Metanephros (tissue), 2 donors: ENCODE measurements at places on chromosomes 11 and 22. TPM values are rescaled to one million over a fixed set of nuclear protein-coding genes. Genes with fewer than 3 reads are reported as not detected.

Gene DHCR7
- total RNA-seq: 21.8 TPM

Gene CHRDL2
- total RNA-seq: 0.64 TPM

Gene PDE3B
- 12.9 TPM for total RNA-seq

Gene SCN3B
- total RNA-seq: 4.1 TPM

Gene PKP3
- 5.2 TPM for total RNA-seq

Gene MUC6
- 5.0 TPM for total RNA-seq

Gene ROBO4
- total RNA-seq: 25.2 TPM

Gene PGA3
- total RNA-seq: 0.23 TPM

Gene RFPL2
- 0.18 TPM for total RNA-seq

Gene LARGE2
- 14.3 TPM for total RNA-seq

Gene CFAP300
- total RNA-seq: 1.9 TPM

Gene CTTN
- total RNA-seq: 185 TPM

Gene P4HA3
- total RNA-seq: 0.58 TPM

Gene OSM
- 3.0 TPM for total RNA-seq

Gene TMPRSS4
- 13.7 TPM for total RNA-seq

Gene OTOG
- 0.23 TPM for total RNA-seq

Gene MS4A12
- total RNA-seq: not detected

Gene OVOL1
- 15.0 TPM for total RNA-seq

Gene POU2AF3
- total RNA-seq: 4.0 TPM

Gene ZNF280A
- not detected for total RNA-seq
